ENCODE measurements at places on chromosomes 2 and 18.
A peak's percentile ranks its signal among the peaks of the same experiment; 100 is the strongest.

GRCh38 chr2:227383686-227384085, 4.1 kb downstream of the SCYGR1 start:
- DNase-seq: no peak

GRCh38 chr2:173854840-173855239, 110.3 kb downstream of the SP3 start:
- no peak for DNase-seq

DNA sequence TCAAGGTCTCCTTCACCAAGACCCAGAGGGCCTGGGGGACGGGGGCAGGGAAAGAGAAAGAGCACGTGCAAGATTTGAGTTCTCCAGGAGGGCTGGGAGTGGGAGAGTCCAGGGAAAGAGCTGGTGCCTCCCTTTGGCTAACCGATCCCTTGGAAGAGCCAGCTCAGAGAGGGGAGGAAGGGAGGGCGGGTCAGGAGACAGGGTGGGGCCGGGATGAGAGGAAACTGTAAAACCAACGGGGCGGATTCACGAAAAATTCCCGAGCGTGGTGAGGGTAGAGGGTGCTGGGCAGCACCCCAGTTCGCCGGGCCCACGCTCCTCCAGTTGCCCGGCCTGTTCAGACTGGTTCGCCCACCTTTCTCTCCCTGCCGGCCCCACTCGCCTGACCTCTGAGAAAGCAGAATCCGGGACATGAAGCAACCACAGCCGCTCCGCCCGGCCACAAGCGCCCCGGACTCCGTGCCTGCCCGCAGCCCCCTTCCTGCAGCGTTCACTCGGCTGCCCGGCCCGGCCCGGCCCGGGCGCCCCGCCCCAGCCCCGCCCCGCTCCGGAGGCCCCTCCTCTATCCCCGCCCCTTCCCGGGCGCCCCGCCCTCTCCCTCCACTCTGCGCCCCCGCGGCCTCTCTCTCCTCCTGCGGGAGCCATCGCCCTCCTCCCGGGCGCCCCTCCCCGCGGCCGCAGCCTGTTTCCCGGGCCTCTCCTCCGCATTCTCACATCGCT, 230.9 kb upstream of the SMAD2 start:
- peak; percentile 87 for DNase-seq

DNA sequence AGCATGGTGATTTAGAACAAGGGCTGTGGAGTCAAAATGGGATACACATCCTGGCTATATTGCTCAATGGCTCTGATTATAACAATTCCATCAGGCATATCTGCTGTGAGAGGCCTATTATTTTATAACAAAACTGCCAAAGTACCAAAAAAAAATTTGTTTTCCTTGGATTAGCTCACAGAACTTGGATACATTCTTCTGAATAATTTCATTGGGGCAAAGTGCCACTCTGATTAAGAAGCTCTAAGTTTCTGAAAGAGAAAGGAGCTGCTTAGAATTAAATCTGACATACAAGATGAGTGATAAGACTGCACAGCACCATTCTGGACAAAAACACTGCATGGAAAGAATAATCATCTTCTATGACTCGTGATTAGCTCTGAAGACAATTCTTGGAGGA, 85.7 kb downstream of the SMC6 start:
- no peak for DNase-seq

DNA sequence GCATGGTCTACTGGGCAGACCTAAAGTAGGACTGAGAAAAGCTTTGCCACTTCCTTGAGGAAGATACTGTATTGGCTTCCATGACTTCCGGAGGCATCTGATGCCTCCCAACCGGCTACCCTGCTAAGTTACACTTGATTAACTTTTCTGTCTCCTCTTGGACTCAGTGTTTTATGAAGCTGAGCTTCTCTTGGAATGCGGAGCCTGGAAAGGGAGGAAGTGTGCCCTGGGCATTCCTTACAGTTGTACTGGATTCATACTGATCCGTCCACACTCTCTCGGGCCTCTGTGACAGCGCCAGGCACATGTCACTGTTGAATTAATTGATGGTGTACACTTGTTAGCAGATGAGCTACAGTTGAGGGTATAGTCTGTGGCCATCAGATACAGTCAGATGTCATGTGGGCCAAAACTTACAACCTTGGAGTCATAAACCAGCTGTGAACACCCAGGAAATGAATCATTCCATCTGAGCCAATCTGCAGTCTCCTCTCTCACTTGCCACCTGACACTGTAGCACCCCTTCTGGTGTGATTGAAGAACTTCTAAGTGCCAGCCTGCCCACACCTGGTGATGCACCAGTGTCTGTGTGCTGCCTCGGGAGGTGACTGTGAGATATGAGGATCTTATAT, 122.5 kb downstream of the FHOD3 start:
- DNase-seq: no peak

- DNase-seq: peak; percentile 78
Measured at GRCh38 chr2:36770542-36771287, 74.2 kb downstream of the VIT start.

DNA sequence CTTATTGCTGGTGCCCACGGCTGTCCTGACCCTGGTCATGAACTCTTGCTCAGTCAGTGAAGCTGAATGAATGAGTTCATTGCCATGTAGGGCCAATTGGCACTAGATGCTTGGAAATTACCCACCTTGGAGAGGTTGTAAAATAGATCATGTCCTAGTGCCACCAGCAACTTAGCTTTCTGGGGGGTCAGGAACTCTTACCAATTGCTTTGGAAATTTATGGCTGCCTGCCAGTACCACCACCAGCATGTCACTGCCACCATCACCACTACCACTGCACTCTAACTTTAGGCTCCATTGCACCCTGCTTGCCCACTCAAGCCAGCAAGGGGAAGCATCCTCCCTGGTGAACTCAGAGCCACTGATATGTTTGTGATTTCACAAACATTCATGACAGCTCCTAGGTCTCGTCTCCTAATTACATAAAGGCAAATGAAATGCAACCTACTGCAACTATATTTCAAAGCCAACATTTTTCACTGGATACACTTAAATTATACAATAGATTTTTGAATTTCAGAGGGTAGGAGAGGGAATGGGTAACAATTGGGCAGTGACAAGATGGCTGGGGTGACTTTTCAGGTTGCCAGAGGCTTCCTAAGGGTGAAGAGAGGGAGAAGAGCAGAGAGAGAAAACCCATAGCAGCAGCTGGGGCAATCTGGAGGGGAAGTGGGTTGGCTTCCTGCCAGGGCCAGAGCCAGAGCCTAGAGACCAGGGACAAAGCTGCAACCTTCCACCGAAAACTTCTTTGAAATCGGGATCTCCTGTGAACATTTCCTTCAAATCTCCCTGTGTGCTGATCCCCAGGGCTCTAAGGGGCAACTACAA, 3.5 kb upstream of the EMILIN1 start:
- peak; percentile 79 for DNase-seq

GRCh38 chr2:101037161-101037755, 35.2 kb downstream of the RPL31 start:
- DNase-seq: no peak

DNA sequence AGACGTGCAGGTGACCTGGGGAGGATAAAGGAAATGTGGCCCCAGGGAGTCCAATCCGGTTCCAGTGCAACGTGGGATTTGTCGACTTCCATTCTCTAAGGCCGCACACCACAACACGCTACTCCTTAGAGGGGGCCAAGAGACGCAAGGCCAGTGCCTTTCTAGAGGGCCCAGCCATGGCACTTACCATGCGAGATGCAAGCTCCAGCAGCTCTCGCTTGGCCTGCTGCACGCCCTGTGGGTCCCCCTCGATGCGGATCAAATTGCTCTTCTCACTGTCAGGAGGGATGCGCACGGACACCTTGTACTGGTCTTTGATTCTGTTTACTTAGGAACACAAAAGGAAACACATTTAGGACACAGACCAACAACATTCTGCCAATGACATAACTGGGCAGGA, 61.2 kb downstream of the ANO7 start:
- no peak for DNase-seq

GRCh38 chr2:37231241-37232130, at the start of the genes CEBPZ and NDUFAF7:
Gene CEBPZ (minus strand): TSS chr2:37231596. CDS start chr2:37231567, 29 bp downstream.
Gene NDUFAF7 (plus strand): TSS chr2:37231658. CDS start chr2:37231706, 48 bp downstream.
- DNase-seq: peak; percentile 96

- DNase-seq: no peak
Measured at GRCh38 chr2:105078906-105079495, 41.1 kb downstream of the MRPS9 start.

GRCh38 chr2:154507186-154507585, 191.3 kb upstream of the KCNJ3 start:
- no peak for DNase-seq

DNA sequence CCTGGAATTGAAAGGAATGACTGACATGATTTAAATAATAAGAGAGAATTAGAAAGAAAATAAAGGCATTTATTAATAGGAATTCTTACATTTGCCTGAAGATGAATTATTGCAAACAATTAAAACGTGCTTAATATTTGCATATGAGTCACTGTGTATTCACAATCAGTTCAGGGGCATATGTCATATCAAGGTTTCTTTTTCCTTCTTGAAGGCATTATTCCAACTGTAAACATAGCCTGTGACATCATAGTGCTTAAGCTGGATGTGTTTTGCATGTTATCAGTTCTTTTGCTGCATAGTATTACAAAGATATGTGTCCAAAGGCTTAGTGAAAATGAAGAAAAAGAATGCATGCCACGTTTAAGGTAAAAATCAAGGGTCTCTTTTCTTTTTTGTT, 80.8 kb downstream of the MEIS1 start:
- no peak for DNase-seq

- DNase-seq: no peak
Measured at GRCh38 chr2:186460465-186460864, 25.6 kb upstream of the ZC3H15 start.

- no peak for DNase-seq
Measured at GRCh38 chr18:42095732-42096377, 140.8 kb downstream of the PIK3C3 start.

DNA sequence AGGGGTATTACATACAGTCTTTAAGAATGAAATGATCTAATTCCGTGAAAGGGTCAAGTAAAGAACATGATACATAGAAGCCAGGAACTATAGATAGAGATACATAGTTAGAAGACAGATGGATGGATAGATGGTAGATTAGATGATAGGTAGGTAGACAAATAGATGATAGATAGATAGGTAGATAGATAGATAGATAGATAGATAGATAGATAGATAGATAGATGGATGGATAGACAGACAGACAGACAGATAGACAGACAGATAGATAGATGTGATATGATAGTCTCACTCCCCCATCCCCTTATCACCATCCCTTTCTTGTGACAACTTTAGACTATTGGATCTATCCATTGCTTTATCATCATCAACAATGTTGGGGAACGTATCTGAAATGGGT, 448.2 kb downstream of the METTL4 start:
- no peak for DNase-seq

GRCh38 chr2:62464221-62465007, 41.6 kb downstream of the TMEM17 start:
- DNase-seq: no peak

DNA sequence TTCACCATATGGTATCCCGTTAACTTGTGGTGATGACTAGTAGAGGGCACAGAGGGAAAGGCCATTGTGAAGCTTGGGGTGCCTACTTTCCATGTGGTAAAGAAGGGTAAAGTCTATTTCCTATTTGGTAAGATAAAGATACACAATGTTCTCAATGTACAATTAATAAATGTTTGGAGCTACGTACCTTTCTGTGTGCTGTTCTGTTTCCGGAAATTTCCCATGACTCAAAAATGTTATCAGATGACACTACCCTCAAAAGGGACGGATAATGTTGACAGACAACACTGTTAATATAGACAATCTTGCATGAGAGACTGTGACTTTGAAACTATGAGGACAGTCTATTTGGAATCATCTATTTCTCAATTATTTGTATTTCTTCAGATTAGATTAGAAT, 4.2 kb upstream of the SULT1C3 start:
- DNase-seq: no peak

- DNase-seq: no peak
Measured at GRCh38 chr18:24402209-24402785, 4.7 kb upstream of the OSBPL1A start.

GRCh38 chr18:1383465-1383864, 478.8 kb downstream of the ADCYAP1 start:
- DNase-seq: no peak

- peak; percentile 42 for DNase-seq
Measured at GRCh38 chr2:2901384-2902345, 476.0 kb downstream of the EIPR1 start.

GRCh38 chr2:195871326-195871725, 197.3 kb downstream of the DNAH7 start:
- no peak for DNase-seq

DNA sequence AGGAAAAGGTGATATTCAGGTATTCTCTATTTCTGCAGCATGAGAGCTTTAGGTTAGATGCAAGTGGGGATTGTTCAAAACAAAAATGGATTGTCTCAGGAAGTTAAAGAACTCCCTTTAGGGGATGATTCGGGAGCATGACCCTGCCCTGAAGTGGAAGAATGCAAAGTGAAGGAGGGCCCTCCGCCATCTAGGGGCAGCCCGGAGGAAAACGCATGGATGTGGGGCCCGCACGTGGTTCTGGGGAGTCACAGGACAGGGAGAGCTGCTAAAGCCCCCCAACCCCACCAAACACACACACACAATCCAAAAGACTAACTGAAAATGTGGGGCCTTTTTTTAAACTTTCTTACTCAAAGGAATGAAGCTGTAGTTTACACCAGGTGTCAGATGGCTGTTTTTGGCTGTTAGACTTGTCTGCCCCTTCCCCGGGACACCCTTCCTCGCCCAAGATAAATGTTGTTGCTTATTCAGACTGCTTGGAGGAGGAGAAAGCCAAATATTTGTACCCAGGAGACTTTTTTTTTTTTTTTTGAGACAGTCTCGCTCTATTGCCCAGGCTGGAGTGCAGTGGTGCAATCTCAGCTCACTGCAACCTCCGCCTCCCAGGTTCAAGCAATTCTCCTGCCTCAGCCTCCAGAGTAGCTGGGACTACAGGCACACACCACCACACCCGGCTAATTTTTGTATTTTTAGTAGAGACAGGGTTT, 78.8 kb downstream of the HNRNPLL start:
- DNase-seq: no peak

- no peak for DNase-seq
Measured at GRCh38 chr2:160325418-160325817, 125.3 kb upstream of the ITGB6 start.

DNA sequence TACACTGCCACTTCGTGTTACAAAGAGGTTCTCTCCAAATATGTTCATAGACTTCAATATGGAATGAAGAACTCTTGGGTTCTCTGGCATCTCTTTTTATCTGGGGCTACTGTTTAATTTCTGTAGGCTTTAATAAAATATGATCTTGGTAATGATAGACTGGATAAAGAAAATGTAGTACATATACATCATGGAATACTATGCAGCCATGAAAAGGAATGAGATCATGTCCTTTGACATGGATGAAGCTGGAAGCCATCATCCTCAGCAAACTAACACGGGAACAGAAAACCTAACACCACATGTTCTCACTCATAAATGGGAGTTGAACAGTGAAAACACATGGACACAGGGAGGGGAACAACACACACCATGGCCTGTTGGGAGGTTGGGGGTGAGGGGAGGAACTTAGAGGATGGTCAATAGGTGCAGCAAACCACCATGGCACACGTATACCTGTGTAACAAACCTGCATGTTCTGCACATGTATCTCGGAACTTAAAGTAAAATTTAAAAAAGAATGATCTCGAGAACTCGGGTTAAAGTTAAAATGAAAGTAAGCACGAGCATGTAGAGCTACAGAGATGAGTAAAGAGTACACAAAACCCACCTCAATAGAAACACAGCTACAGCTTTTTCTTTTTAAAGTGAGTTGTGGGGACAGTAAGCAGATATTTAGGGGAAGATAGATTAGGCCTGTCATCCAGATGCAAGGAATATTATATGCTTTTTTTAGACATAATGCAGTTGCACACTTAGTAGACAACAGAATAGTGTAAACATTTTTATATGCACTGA, 102.3 kb downstream of the SGPP2 start:
- no peak for DNase-seq

GRCh38 chr18:13287372-13287771, 68.8 kb downstream of the LDLRAD4 start:
- no peak for DNase-seq

GRCh38 chr2:143160732-143161707, 31.8 kb downstream of the ARHGAP15 start:
- no peak for DNase-seq
